Stimulated activated CD4-positive, alpha-beta T cell treated with anti-CD3 and anti-CD28 coated beads, Interleukin-15, amount 100 ng/mL, for 48 hours (primary cell): ENCODE measurements at places on chromosomes 3 and 15.
A peak's percentile ranks its signal among the peaks of the same experiment; 100 is the strongest.

- DNase-seq: no peak
Observed at GRCh38 chr3:51353691-51354090, 31.4 kb upstream of the MANF start.

- DNase-seq: no peak
Observed at GRCh38 chr3:133192363-133192945, 154.3 kb downstream of the TMEM108 start.

- DNase-seq: no peak
Observed at GRCh38 chr3:45803252-45803935, 7.1 kb upstream of the SLC6A20 start.

- DNase-seq: no peak
Observed at GRCh38 chr15:48710952-48711495, 65.5 kb upstream of the FBN1 start.

DNA sequence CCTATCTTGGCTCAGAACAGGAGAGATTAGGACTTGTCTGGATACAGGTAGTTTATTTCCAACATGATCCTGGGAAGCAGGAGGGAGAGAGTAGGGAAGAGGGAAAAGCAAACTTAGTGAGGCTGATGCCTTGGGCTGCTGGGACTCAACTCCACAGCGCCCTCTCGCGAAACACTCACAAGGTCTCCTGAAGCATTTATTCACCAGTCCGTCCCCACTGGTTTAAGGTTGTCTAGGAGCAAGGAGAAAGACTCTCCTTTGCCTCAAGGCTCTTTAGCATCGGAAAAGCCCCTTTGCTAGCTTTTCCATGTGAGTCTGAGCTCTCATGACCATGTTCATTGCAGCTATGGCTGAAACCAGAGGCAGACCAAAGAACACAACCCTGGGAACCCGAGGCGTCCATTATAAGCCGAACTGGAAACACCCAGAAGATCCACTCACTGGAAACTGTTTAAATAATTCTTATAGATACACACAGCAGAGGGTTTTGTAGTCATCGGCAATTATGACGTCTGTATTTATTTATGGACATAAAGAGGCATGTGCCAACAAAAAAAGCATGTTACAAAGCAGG, 244.5 kb downstream of the CD47 start:
- DNase-seq: peak; percentile 26

- no peak for DNase-seq
Observed at GRCh38 chr3:21754839-21755238, 3.8 kb upstream of the ZNF385D start.
